ENCODE measurements at places on chromosomes 3 and 15. TPM values are rescaled to one million over a fixed set of nuclear protein-coding genes. Genes with fewer than 3 reads are reported as not detected.

The TEX55 gene
- not detected for polyA plus RNA-seq

DNA sequence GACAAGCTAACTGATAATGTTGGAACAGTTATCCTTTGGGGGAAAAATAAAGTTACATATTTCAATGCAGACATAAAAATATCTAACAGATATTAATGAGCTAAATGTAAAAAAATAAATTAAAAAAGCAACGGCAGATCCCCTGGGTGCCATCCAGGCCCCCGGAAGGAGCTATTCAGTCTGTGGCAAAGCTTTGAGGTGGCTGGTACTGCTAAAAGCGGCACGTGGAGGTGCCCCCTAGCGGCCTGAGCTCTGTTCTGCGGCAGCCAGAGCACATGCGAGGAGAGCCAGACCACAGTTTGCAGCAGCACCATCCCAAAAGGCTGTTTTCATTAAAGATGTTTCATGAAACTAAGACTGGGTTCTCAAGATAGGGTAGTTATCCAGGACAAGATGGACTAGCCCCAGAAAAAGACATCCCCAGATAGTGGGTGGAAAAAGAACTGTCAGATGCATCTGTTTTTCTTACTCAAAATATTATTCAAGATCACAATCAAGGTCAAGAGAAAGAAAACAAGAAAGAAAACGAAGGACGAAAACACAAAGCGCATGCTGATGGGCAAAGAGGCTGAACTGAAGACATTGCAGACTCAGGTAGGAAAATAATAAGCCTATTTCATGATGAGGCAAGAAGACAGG, 18.7 kb downstream of the AP3S2 start:
- peak; percentile 58 for DNase-seq

The RTP1 gene
- 0.12 TPM for polyA plus RNA-seq

The OXSR1 gene
- 30.4 TPM for polyA plus RNA-seq

- DNase-seq = no peak
Measured at GRCh38 chr15:29857221-29857789, 35.0 kb upstream of the TJP1 start.

The TCAIM gene
- polyA plus RNA-seq = 41.4 TPM

DNA sequence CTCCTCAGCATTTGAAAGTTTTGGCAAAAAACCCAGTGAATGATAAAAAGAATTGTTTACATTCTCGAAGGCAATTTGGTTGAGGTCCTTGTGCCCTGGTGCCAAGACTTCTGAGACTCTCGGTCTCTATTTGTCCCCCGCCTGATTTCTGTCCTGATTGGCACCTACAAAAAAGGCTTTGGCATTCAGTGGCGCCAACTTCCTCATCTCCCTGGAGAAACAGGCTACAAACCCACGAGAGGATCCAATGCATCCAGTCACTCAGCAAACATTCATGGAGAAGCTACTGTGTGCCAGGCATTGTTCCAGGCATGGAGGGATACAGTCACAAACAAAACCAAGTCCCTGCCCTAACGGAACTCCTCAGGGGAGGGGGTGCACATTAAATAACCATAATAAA, 42.7 kb downstream of the HES1 start:
- no peak for DNase-seq

The LTK gene
- polyA plus RNA-seq = 14.7 TPM

DNA sequence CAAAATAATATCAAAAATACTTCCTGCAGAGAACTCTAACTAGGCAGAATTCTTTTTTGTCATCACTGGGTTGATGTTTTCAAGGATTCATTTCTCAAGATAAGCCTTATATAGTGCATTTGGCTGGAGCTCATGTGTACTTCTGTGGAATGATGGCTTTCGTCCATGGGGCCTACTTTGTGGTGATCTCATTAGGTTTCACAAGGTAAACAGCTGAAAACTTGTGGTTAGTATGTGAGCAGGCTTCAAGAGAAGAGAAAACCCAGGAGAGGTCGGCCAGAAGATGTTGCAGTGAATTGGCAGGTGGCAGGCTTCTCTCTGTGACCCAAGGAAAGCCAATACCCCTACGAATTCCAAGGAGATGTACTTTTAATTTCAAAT, 121.4 kb upstream of the PHLDB2 start:
- DNase-seq = no peak

The GNB4 gene
- polyA plus RNA-seq = 17.7 TPM

The GP9 gene
- polyA plus RNA-seq = 0.18 TPM

GRCh38 chr3:194351080-194351672, at the start of gene CPN2:
TSS of gene CPN2 (minus strand) at chr3:194351328. CDS start at chr3:194342702, 8,626 bp downstream.
- DNase-seq = no peak

The SCN11A gene
- polyA plus RNA-seq = 1.1 TPM

- no peak for DNase-seq
Measured at GRCh38 chr3:14687360-14687759, 12.4 kb downstream of the C3orf20 start.

The CCDC14 gene
- polyA plus RNA-seq = 72.5 TPM

The ACOX2 gene
- 96.9 TPM for polyA plus RNA-seq

DNA sequence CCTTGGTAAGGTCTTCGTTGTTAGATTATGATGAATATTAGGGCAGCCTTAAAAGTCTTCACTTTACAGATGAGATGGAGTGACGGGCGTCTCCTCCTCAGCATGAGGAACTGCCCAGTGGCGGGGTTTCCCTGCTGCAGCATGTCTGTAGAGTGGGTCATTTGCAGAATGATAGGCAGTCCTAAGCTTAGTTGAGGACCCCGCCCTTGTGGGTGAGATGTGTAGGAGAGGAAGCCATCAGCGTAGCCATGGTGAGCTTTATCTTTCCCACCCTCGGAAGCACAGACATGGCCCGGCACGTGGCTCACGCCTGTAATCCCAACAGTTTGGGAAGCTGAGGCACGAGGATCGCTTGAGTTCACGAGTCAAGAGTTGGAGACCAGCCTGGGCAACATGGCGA, 877 bp downstream of the NIT2 start:
- peak; percentile 54 for DNase-seq

DNA sequence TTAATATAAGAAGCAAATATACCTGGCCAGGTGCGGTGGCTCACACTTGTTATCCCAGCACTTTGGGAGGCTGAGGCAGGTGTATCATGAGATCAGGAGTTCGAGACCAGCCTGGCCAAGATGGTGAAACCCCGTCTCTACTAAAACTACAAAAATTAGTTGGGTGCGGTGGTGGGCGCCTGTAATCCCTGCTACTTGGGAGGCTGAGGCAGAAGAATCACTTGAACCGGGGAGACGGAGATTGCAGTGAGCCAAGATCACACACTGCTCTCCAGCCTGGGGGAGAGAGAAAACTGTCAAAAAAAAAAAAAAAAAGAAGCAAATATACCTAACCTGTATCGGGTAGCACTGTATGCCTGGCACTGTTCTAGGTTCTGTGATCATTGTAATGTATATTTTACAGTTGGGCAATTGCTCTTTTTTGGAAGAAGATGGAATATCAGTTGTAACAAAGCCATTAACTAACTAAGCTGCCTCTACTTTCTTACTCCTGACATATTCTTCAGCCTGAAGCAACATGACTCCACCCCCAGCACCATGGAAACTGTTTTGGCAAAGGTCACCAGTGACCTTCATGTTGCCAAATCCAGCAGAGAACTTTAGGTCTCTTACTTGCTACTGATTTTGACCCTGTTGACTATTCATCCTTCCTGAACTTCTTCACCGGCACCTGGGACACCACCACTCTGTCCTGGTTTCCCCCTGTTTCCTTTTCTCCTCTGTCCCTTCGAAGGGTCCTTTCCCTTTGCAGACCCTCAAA, 203.8 kb downstream of the RPLP1 start:
- no peak for DNase-seq

The RABL3 gene
- 20.4 TPM for polyA plus RNA-seq
